ENCODE measurements at places on chromosomes 12 and 14.

GRCh38 chr12:15811214-15812127 lies 22.3 kb upstream of the EPS8 start:
- no peak for DNase-seq

DNA sequence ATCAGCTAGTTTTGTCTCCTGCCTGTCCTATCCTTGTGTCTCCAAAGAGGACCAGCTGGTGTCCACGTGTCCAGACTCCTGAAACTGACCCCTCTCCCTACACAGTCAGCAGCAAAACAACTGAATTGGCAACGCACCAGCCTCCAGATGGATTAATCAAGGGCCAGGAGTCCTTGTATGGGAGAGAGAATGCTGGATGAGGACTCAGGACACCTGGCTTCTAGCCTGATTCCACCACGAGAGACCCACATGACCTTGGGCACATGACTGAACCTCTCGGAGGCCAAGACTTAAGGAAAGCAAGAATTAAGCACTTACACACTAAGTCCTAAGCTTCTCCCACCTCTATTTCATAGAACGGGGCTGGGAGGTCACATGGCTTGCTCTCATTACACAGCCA lies 60.4 kb upstream of the CMKLR1 start:
- DNase-seq, result no peak

DNA sequence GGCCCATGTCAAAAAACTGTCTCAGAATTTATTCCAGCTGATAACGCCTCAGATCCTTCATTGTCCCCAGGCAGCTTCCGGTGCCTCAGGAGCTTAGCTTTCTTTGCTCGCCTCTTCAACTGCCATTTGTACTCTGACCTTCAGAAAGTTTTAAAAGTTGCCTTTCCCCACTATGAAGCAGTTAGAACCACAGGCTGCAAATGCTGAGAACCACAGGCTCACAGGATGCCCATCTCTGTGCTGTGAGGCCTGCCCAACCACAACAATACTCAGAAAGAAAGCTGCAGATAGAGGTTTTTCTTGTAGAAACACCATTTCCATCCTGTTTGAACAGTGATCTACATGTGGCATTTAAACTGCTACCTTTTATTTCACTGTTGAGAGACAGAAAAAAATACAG lies 131.1 kb downstream of the PRKCH start:
- no peak for DNase-seq

GRCh38 chr12:132449565-132450417 lies 40.2 kb upstream of the FBRSL1 start:
- DNase-seq, result no peak

- DNase-seq, result no peak
These were observed 6.5 kb downstream of the NOC4L start for GRCh38 chr12:132150780-132151144.

DNA sequence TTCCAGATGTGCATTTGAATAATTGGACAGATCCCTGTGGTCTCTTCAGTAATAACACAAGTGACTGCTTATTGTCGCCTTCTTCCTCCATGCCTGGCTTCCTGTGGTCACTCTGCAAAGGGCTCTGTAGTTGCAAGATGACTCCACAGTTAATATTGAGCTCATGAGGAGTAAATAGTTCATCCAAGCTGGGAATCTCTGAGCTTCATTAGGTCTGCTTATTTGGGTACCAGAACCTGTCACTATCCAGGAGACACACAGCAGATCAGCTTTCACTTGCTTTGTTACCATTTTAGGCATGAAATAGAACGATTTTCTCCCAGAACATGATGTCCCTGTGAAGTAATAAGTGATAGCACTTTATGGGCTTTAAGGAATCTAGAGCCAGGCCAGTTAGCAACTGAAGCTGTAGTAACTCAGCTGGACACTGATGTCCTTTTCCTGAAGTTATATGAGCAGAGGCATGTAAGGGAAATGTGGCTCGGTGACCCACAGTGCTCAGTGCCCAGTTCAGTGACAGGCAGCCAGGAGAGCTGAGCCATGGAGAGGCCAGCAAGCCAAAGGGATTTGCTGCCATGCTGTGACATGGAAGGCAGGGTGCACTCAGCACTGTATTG lies 50.1 kb downstream of the CRADD start:
- no peak for DNase-seq

DNA sequence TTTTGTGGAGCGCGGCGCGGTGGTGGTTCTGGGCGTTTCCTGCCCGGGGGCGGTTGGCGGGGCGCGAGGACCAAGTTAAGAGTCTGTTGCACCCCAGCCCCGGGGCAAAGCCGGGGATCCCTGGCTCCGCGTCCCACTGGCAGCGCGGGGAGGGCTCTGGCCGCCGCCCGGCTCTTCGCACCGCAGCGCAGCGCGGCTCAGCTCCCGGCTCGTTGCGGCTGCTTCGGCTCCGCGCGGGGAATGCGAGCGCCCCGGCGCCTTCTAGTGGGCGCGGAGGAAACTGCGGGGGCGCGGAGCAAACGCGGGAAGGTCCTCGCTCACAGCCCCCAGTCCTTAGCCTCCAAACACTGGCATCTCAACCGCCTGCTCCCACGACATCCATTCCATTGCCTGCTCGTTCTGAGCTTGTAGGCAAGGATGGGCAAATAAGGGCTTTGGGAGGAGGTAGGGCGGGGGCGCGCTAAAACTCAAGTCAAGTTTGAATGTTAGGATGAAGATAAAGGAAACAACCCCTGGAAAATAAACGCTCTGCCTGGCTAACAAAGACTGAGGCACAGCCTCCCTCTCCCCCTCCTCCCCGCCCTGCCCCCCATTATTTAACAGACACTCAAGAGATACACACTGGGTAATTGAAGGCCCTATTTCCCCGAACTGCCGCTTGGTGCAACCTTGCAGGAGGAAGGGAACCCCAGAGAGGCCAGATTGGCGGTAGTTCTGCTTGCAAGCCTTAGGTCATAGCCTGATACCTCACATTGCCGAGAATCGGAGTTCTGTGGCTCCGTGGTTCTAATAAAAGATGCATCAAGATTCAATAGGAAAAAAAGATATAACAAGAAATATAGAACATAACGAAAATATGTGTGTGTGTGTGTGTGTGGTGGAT lies at the start of gene B4GALNT1:
Gene B4GALNT1 (minus strand): TSS at position 244 of the 883 bp plus-strand sequence. CDS start 1,069 bp downstream, outside the sequence.
- DNase-seq, result peak; percentile 76

GRCh38 chr14:96095581-96096476 lies 56.7 kb downstream of the C14orf132 start:
- no peak for DNase-seq

DNA sequence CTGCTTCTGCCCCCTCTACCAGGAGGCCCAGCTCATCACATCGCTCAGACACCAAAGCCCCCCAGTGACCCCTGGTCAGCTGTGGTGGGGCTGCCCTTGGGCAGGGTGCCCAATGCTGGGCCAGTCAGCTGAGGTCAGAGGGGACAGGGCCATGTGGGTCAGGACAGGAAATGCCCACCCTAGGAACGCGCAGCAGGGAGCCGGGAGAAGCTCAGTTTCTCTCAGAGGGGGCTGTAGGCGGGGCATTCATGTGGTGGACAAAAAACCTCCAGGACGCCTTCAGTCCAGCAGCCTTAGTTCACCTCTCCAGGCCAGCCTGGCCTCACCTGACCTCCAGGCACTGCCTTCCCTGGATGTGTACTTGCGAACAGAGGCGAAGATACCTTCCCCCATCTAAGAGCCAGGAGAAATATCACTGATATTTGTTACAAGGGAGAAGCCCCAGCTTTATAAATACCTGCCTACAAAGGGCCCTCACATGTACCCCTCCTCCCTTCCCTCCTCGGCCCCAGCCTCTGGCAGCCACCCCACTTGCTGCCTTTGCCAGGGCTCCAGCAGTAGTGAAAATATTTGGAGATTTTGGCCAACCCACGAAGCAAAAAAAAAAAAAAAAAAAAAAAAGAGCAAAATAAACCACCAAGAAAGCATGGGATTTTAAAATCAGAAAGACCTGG lies 41.9 kb upstream of the PLEKHG6 start:
- no peak for DNase-seq

GRCh38 chr14:103296987-103297386 lies 37.0 kb upstream of the EIF5 start:
- DNase-seq, result no peak

- no peak for DNase-seq
These were observed 89.1 kb upstream of the CPSF6 start for GRCh38 chr12:69150083-69150795.

- no peak for DNase-seq
These were observed 127.6 kb downstream of the ANO6 start for GRCh38 chr12:45343269-45344051.

GRCh38 chr12:121277374-121277759 lies 19.1 kb downstream of the CAMKK2 start:
- DNase-seq, result no peak

DNA sequence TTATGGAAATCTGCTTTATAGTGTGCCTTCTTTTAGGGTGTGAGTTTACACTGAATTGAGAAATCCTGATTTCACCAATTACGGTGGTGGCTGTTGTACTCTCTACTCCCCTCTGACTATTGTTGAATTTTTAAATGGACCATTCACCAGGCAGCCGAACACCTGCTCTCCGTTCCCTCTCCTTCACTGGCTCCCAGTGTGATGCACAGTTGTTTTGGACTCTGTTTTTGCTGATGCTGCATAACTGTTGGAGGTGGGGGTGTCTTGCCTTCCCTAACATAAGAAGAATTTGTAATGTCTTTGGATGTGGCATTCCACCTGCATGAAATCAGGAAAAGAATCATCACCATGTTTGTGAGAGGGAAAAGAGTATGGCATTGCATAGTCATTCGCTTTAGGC lies 341.2 kb downstream of the SNAPC1 start:
- no peak for DNase-seq

GRCh38 chr14:33709283-33709682 lies 241.6 kb downstream of the EGLN3 start:
- DNase-seq, result no peak

- DNase-seq, result no peak
These were observed 35.1 kb upstream of the BATF start for GRCh38 chr14:75487155-75487671.

- DNase-seq, result peak; percentile 56
These were observed 894 bp downstream of the KRT8 start for GRCh38 chr12:52903855-52904508.

GRCh38 chr12:114733919-114734318 lies 49.9 kb upstream of the TBX3 start:
- DNase-seq, result no peak

GRCh38 chr14:38989922-38990546 lies 113.0 kb downstream of the SEC23A start:
- no peak for DNase-seq

- DNase-seq, result no peak
These were observed 32.0 kb downstream of the NRXN3 start for GRCh38 chr14:78202163-78202562.

DNA sequence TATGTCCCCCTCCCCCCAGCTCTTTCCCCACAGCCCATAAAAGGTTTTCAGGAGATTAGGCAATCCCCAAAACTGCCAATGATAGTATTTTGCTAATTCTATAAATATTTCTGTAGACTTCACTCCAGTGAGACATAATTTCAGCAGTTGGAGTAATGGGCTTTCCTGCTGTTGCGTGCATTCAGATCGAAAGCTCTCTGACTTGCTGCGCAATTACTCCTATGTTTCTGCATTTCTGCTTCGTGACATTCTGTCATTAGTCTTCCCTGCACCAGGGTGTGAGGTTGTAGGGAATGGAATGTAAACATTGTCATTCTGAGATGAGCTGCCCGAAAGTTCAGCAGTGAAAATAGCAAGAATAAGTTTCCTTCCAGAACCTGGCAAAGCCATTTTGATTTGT lies 58.2 kb downstream of the SAMD4A start:
- DNase-seq, result no peak

DNA sequence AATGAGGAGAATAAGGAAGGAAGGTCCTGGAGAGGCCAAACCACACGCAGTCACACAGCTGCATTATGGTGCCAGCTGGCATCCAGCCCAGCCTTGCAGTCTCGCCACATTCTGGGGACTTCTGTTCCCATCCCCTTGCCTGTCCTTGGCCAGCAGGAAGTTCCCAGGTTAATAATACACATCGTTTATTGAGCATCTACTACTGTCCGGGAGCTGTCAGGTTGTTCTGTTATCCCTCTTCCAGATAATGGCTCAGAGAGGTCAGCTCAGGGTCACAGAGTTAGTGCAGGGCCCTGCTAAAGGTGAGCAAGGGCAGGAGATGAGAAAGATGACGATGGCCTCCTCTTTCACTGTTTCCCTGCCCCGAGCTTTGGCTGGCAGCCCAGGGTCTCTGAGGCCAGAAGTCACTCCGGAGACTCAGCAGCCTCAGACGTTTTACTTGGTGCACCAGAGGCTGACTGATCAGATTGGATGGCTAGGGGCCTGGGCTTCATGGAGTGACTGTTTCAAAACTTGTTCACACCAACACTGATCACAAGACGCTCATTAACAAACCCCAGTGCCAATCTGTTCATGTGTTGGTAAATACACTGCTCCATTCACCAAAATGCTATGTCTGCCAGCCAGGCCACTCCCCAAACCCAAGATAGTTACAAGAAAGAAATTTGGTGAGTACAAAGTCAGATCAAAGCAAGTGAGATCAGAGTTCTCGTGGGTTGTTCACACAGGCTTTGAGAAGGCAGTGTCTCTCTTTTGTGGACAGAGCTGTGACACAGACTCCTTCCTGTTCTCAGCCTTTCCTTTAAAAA lies 79.2 kb downstream of the B4GALNT3 start:
- DNase-seq, result no peak

- no peak for DNase-seq
These were observed 134.4 kb downstream of the CFAP54 start for GRCh38 chr12:96623656-96624217.

GRCh38 chr14:59318908-59319307 lies 130.4 kb downstream of the DAAM1 start:
- DNase-seq, result no peak

GRCh38 chr12:116964054-116965050 lies 53.6 kb downstream of the FBXW8 start:
- no peak for DNase-seq

- DNase-seq, result no peak
These were observed 97.5 kb downstream of the PPP2R5C start for GRCh38 chr14:101858791-101859537.

GRCh38 chr12:6919588-6919987 lies 5.2 kb downstream of the ENO2 start:
- DNase-seq, result no peak

GRCh38 chr14:106538201-106538600 lies 1011.8 kb downstream of the TMEM121 start:
- DNase-seq, result no peak

GRCh38 chr12:101695706-101696105 lies 1.7 kb upstream of the CHPT1 start:
- DNase-seq, result no peak

GRCh38 chr14:50366589-50366988 lies 30.1 kb downstream of the CDKL1 start:
- no peak for DNase-seq

DNA sequence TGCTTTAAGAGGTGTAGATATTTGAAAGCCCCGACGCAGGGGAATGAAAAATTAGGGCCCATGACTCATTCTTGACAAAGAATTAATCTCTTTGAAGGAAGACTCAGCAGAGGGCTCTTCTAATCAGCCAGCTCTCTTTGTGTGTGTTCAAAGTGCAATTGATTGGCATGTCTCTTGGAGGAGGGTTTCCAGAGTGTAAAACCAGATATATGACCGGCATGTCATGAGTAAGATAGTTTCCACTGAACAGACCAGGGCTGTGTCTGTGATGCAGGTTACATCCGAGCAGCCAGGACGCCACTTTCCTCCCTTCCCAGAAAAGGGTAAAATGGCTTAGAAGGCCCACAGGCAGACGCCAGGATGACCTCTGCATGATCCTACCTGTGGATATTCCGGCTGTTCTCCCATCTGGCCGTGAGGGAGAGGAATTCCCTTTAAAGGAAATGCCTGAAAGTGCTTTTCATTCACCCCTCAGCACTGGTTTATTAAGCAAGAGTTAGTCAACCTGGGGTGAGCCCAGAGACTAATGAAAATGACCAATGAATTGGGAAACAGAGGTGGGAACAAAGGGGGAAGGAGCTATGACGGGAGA lies 7.2 kb upstream of the KRT75 start:
- DNase-seq, result no peak

Data from neuronal stem cell (in vitro differentiated cells).